ENCODE measurements at places on chromosomes 11 and 22.

GRCh38 chr11:11265994-11266606 is 87.0 kb downstream of the CSNK2A3 start:
- DNase-seq: no peak

DNA sequence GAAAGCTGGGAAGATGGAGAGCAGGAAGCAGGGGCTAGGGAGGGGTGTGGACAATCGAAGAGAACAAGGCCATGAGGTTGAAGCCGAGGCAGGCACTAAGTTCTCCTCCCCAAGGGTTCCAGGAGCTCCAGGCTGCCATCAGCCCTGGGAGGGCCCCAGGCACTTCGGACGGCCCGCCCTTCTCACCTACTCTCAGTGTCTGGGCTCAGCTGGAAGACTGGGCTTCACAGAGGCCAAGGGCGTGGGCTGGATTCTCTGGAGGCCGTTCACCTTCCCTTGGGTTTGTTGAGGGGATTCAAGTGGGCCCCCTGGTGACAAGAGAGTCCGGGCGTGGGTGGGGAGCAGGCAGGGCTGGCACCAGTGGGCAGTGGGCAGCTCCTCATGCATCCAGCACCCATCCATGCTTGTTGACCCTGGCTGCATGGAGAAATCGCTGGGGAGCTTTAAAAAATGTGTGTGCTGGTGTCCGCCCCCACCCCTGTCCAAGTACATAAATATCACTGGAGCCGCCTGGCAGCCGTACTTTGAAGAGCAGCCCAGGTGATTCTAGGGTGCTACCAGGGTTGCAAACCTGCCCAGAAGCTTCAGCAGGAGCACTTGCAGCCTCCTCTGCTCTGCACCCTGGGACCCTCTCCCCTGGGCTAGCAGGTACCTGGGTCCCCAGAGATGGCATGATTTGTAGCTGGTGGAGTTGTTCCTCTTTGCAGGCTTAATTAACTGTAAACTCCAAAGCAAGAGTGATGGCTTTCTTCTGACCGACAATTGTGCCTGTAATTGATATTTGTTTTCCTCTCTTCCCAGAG is 74.3 kb downstream of the RTL6 start:
- DNase-seq: no peak

- DNase-seq: no peak
These were observed 19.3 kb downstream of the PATZ1 start for GRCh38 chr22:31326877-31327276.

GRCh38 chr11:30364139-30364836 is 41.4 kb downstream of the ARL14EP start:
- DNase-seq: no peak

- no peak for DNase-seq
These were observed 34.4 kb downstream of the SCUBE2 start for GRCh38 chr11:9057007-9057406.

DNA sequence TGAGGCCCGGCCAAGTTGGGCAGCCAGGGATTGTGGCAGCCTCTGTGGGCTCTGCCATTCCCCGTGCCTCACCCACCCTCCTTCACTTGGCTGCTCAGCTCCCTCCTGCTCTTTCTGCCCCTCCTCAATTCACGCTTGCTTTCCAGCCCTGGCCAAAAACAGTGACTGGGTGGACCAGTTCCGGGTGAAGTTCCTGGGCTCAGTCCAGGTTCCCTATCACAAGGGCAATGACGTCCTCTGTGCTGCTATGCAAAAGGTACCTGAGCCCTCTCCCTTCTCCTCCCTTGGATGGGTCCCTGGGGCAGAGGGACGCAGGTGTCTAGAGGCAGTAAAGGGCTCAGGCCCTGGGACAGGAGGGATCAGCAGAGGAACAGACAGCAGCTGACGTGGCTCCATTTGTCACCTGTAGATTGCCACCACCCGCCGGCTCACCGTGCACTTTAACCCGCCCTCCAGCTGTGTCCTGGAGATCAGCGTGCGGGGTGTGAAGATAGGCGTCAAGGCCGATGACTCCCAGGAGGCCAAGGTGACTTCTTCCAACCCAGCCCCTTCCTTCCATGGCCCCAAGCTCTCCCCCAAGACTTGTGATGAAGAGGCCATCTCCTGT is 2.7 kb downstream of the FREY1 start:
- DNase-seq: no peak

DNA sequence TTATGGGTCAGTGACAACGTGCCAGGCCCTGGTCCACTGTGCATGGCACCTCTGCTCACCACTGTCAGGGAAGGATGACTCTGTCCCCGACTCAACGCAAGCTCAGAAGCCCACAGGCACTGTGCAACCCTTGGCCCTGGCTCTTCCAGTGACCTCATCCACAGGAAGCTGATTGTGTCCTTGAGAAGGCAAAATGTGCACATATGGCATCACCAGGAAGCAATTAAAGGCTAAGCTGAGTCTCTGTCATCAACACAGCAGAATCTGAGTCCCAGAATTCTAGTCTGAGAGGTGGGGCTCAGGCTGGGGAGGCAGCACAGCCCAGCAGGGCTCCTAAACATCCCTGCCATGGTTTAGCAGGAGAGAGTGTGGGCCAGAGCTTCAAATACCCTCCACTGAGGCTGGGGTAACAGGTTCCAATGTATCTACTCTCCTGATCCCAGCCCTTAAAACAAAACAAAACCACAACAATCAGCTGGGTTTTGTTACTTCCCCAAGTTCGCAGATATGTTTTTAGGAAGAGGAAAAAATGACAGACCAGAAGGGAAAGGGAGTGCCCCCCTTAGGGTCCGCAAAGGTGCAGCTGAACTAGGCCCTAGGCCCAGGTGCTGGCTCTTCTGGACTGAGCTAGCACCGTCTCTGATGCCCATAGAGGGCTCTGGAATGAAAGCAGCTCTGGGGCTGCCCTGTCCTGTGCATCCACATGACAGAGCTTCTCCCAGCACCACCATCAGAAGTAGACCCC is 33.5 kb upstream of the GNAZ start:
- no peak for DNase-seq
